ENCODE measurements at places on chromosomes 13 and 19.

DNA sequence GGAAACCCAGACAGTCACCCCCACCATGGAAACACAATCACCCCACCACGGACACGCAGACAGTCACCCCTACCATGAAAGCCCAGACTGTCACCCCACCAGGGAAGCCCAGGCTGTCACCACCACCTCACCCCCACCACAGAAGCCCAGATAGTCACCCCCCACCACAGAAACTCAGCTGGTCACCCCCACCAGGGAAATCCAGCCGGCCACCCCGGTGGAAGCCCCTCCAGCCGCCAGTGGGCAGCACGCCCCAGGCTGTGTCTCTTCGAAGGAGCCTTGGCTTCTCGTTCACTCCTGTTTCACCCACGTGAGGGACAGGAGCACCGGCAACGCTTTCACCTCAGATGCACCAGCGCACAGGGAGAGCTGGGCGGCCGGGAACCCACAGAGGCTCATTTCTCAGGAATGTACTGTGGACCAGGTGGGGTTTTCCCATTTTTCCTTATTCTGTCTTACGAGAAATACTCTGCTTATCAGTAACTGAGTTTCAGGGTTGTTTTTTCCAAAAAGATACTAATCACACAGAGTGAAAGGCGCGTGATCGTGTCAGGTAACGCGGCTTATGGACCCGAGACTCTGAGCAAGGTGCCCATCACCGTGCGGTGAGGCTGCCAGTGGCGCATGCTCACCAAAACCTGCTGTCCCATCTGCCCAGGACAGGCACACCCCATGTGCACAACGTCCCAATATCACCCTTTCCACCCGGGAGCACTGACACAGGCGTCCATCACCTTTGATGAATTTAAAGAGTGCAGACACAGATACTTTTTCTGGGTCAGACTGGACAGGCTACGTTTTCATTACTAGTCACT lies 28.0 kb downstream of the CARS2 start:
- DNase-seq, result no peak

DNA sequence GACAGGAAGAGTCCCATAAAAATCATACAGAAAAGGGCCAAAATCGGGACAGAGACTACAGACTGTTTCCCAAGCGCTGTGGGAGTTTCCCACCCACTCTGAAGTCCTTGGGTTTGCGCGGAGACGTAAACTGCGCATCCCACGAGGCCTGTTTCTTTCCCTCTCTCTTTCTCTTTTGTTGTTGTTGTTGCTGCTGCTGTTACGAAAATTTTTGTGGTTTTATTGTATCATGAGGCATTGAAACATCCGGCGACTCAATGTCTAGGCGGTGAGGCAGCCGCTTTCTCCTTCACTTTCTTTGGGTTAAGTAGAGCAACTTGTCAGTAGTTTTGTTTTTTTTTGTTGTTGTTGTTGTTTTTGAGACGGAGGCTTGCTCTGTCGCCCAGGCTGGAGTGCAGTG lies 1.6 kb upstream of the PPP1R12C start:
- DNase-seq, result no peak

DNA sequence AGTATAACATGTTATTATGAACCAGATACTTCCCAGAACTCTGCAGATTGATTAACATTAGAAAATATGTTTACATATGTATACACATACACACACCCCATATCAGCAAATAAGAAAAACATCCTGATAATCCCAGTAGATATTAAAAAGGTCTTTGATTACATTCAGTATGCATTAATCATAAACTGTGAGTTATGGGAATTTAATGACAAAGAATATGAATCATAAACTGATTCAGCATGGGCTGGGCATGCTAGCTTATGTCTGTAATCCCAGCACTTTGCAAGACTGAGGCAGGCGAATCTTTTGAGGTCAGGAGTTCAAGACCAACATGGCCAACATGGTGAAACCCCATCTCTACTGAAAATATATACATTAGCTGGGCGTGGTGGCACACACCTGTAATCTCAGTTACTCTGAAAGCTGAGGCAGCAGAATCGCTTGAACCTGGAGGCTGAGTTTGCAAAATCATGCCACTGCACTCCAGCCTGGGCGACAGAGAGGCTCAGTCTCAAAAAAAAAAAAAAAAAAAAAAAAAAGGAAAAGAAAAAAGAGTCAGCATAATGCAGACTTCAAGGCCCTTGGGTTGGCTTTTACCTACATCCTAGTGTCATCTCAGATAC lies 581.9 kb upstream of the PRR20A start:
- DNase-seq, result no peak

DNA sequence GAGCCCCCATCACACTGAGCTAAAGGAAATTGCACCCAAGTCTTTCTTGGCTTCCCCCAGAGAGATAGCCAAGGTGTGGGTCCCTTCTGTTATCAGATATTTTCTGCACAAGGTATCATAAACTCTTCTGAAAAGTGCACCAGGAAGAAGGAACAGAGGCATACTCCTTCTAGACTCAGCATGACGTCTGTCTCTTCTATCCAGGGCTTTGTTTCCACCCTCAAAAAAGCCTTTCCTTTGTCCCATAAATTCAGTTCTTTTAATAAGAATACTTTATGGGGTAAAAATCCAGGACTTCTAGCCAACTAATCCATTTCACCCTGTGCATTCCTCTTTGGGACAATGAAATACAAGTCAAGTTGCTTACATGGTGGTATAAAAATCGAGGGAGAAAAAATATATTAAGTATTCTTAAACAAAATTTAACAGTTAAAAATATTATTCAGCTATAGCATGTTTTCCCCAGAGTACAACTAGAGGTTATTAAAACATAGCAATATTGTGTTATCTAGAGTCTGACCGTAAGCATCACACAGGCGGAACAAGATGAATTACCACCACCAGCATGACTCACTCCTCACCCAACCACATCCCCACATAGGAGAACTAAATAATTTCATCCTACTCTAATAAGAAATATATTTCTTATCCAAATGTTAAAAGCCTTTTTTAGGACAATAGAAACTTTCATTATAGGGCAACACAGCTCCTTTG lies 79.9 kb upstream of the GPC6 start:
- DNase-seq, result no peak

GRCh38 chr13:33611121-33611805 lies 206.7 kb upstream of the RFC3 start:
- no peak for DNase-seq

GRCh38 chr19:39754971-39755370 lies 17.1 kb upstream of the CLC start:
- DNase-seq, result no peak

GRCh38 chr19:29785955-29786589 lies 25.7 kb upstream of the CCNE1 start:
- no peak for DNase-seq

DNA sequence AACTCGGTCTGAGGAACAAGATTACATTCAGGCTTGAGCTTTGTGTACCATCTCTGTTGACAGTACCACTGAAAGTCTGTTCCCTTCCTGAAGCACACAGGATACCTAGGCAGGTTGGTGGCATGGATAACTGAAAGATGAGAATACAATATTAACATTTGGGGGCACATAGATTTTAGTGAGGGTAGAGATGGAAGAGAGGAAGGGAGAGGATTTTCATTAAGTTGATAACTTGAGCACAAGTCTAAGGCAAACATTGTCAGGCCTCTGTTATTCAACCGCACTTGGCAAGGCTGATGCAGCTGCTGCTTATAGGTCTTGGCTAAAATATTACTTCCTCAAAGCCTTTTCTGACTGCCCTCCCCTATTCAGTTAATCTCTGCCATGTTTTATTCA lies 10.9 kb downstream of the MIR17HG start:
- DNase-seq, result no peak

DNA sequence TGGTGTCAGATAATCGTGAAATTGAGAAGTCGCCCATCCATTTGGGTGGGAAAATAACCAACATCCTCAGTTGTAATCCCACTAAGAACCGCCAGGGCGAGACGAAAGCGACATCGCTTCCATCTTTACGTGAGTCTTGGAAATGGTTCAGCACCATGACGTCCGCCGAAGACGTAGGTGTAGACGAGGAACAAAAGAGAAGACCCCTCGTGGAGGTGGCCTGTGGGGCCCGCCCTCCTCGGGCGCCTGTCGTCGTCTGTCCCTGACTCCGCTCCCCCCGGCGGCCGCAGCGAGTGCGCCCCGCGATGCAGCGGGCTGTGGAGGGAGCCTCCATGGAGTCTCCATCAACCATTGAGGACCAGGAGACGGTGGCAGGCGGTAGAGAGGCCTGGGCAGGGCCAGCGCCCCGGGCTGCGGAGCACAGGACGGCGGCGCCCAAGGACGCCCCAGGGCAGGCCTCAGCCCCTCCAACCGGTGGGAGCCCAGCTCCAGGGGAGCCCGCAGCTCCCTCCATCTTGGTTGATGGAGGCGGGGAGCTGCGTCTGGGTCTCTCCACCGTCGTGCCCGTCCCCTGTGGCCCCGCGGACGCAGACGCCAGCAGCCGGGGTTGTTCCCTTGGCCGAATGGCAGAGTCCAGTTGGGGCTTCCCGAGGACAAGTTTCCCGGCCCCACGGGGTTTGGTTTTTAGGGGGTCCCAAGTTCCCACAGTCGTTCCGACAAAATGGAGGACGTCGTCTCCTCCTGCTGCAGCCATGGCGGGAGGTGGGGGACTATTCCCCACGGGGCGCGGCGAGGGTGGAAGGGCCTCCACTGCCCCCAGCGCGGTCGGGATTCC lies 990 bp upstream of the ZMYM2 start:
- peak; percentile 94 for DNase-seq

GRCh38 chr13:38543561-38543960 lies 143.3 kb upstream of the FREM2 start:
- no peak for DNase-seq

DNA sequence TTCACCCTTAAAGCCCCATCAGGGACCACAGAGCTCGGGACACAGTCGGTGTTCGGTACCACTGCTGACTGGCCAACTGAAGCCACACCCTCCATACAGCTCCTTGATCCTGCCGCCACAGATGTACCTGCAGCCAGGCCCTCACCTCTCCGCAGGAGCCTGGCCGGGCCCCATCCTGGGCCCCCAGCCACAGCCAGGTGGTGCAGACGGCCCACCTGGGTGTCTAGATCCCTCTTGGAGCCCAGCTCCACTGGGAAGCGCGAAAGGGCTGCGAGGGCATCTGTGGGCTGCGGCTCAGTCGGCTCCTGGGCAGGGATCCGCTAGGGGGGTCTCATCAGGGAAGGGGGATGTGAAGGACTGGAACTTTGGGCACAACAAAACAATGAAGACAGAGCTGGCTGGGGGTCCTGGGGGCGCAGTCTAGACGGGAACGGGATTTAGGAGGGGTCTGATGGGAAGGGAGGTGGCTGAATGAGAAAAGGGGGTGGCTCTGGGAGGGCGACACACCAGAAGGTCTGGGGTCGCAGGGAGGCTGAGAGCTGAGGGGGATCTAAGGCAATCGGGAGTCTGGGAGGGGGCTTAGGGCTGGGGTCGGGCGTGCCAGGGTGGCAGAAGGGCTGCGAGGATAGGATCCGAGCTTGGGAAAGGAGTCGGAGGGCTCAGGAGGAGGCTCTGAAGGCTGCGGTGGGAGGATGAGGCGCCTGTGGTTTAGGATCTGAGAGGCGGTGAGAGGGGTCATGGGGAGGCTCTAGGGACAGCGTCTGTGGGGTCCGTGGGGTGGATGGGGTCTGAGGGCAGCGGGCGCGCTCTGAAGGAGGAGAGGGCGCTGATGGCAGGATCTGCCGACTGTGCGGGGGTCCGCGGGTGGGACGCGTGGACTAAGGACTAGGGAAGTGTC lies 15.8 kb downstream of the PRODH2 start:
- DNase-seq, result no peak

DNA sequence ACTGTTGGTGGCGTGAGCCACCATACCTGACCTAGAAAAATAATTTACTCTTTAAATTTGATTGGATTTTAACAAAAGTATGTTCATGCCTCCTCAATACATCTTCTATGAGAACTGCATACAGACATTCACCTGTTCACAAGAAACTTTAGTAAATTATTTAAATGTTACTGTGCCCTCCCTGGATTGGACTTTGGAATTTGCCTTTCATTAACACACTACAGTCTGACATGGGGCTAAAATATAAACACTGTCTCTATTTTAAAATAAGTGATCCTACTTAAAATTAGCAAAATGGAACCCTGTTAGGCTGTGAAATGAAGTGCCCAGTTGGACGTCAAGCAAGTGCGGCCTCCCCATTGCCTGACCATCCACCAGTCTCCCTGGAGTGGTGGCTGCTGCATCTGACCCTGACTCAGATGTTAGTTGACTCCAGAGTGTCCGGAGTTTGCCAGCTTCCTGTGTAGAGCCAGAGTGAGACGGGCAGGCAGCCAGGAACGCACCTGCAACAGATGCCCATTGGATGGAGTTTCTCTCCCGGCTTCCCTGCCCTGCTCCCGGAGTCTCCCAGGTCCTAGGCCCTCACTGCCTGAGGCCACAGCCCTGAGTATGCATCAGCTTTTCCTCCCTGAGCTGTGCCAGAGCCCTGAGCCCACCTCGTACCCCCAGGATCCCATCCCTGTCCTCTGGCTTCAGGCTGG lies 45.9 kb upstream of the ATP11A start:
- no peak for DNase-seq

DNA sequence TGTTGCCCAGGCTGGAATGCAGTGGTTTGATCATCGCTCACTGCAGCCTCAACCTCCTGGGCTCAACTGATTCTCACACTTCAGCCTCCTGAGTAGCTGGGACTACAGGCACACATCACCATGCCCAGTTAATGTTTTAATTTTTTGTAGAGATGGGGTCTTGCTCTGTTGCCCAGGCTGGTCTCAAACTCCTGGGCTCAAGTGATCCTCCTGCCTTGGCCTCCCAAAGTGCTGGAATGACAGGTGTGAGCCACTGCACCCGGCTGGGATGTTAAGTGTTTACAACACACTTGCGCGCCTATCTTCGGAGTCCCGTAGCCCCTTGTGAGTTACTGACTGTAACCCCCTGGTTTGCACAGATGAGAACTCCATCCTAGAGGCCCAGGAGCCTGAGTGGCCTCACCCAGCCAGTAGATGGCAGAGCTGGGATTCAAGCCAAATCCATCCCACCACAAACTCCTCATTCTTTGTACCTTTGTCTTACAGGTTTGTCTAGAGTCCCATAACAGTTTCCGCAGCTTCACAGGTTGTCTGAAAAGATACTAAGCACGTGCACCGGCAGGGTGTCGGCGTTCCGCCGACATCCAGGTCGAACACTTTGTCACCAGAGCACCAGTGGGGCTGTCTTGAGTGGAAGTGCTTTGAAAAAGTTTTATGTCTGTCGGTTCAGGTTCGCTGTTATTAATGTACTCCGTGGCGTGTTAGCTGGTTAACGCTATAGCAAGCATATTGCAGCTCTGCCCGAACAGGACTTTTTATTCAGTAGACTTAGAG lies 14.7 kb downstream of the MAG start:
- DNase-seq, result peak; percentile 44

GRCh38 chr13:30679483-30680330 lies 55.6 kb upstream of the ALOX5AP start:
- DNase-seq, result peak; percentile 11
